WTC11 (cell line): ENCODE measurements at places on chromosomes 5 and 9. TPM values are rescaled to one million over a fixed set of nuclear protein-coding genes. Genes with fewer than 3 reads are reported as not detected.
A peak's percentile ranks its signal among the peaks of the same experiment; 100 is the strongest.

CBY3 gene
- total RNA-seq = 0.25 to 0.37 TPM (median 0.25 TPM) in 3 replicates

DNA sequence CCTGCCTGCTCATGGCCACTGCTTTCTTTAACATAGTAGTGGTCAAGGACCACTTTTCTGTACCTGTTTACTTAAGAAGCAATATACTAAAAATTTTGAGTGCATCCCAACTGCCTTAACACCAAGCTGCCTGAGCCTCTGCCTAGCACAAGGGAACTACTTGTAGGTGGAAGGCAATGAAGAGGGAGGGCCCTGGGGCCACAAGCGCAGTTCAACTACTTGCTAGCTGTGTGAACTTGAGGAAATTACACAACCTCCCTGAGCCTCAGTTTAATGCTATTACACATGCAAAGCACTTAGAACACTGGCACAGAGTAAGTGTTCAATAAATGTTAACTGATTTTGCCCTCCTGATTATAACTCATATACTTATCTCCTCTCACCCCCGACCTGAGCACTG lies 6.3 kb downstream of the ARL15 start:
- H3K4me1 ChIP-seq = peaks cover 52% of the 10 kb centered on the region
- H3K27ac ChIP-seq = no peak overlapping the region
- peaks cover under 1% of the 10 kb centered on the region; the same call in 1 of the 2 replicates for H3K27me3 ChIP-seq
- H3K4me3 ChIP-seq = no peak overlapping the region
- DNase-seq = no peak
- H3K36me3 ChIP-seq = no peaks in the 10 kb centered on the region

DNA sequence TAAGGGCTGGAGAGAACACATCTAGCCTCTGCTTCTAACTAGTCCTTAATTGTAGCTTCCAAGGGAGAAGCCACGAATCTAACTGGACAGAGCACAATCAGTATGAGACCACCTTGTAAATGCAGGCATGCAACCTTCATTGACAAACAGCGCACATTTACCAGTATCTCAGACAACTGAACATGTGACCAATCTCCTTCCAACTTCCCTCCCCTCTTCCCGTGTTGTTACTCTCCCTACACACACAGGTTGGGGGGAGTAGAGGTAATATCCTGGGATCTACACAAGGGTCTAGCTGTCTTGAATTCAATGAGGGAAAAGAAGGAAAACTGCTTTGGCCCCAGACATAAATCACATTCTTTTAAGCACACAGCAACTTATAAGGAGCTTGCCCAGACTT lies 77.6 kb downstream of the LIFR start:
- DNase-seq = no peak
- H3K4me3 ChIP-seq = no peak overlapping the region
- H3K27ac ChIP-seq = no peak overlapping the region
- H3K27me3 ChIP-seq = no peaks in the 10 kb centered on the region
- H3K36me3 ChIP-seq = no peaks in the 10 kb centered on the region
- H3K4me1 ChIP-seq = 0 out of 2 replicates have a peak, but pooled peaks cover 5% of the 10 kb centered on the region

RORB gene
- total RNA-seq = 4.1 to 8.7 TPM (median 4.5 TPM) in 3 replicates

DNA sequence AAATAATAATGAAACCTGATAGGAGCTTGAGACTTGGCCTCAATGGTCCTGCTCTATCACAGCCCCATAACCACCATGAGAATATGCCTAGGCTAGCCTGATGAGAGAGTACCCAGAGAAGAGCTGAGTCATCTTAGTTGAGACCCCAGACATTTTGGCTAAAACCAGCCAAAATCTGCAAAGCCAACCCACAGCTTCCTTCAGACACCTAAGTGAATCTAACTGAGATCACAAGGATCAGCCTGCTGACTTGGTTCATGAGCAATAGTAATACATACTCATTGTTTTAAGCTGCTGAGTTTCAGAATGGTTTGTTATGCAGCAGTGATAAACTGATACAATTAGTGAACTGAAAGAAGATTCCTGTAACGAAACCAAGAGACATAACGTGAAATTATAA lies 473.7 kb upstream of the PTGER4 start:
- DNase-seq = no peak
- H3K4me3 ChIP-seq = no peak overlapping the region
- H3K4me1 ChIP-seq = no peaks in the 10 kb centered on the region
- no peak overlapping the region for H3K27ac ChIP-seq
- no peaks in the 10 kb centered on the region for H3K36me3 ChIP-seq

GRCh38 chr5:178203670-178204181 lies 607 bp upstream of the HNRNPAB start:
- H3K4me1 ChIP-seq = peaks cover 28% of the 10 kb centered on the region
- H3K27ac ChIP-seq = no peak overlapping the region
- peak overlapping the region; percentile 96 for H3K4me3 ChIP-seq
- DNase-seq = no peak
- peaks cover 17% of the 10 kb centered on the region for H3K27me3 ChIP-seq
- H3K36me3 ChIP-seq = peaks cover 37% of the 10 kb centered on the region
